Mucosa of gallbladder (tissue), 1 donor: ENCODE measurements at places on chromosomes 12 and 14.

- no peak for DNase-seq
Measured at GRCh38 chr14:45633220-45633984, 380.4 kb upstream of the MIS18BP1 start.

DNA sequence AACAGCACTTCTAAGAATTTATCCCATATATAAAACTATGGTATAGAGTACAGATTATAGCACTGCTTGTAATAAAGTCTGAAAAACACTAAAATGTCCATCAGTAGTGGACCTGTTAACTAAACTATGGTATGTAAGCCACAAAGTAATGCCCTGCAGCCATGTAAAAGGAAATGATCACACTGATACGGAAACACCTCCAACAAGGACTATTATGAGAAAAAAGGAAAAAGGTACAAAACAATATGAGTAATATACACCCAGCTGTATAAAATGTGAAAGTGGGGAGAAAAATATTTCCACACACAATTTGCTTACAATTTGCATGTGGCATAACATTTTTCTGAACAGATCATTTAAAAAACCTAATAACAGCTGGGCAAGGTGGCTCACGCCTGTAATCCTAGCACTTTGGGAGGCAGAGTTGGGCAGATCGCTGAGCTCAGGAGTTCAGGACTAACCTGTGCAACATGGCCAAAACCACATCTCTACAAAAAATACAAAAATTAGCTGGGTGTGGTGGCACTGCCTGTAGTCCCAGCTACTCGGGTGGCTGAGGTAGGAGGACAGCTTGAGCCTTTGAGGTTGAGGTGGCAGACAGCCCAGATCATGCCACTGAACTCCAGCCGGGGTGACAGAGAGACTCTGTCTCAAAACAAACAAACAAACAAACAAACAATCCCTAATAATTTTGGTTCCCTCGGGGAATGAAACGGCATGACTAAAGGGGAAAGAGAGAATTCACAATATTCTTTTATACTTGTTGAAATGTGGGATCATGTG lies 250.5 kb downstream of the MED13L start:
- no peak for DNase-seq

- peak; percentile 60 for DNase-seq
Measured at GRCh38 chr12:105322070-105322469, 8.4 kb upstream of the C12orf75 start.

- DNase-seq = no peak
Measured at GRCh38 chr12:117875744-117876435, 92.9 kb downstream of the KSR2 start.

DNA sequence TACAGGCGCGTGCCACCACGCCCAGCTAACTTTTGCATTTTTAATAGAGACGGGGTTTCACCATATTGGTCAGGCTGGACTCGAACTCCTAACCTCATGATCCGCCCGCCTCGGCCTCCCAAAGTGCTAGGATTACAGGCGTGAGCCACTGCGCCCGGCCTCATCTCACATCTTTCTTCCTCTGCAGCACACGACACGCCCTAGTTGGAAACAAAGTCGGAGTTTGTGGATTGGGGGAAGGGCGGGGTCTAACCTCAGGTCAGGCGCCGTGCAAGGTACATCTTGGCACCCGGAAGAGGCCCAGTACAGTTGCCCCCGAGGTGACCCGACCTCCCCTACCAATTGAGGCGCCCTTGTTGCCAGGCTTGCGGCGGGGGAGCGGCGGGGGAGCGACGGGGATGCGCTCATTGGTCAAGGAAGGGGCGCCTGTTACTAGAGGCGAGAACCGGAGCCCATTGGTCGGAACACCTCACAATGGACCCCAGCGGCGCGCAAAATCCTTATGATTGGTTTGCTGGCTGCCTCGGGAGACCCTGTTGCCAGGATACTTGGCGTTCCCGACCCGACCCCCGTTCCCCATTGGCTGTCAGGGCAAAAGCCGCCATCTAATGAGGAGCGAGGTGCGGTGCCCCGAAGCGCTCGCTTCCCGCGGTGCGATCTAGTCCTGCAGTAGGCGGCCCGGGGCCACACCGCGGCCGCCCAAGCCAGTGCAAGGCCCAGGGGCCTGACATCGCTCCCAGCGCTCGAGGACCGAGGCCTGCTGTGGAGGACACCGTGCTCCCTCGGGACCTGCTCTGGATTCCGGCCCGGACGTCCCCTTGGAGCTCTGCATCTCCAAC lies at the start of gene REC8:
REC8 (plus strand) TSS at position 659 of the 839 bp plus-strand sequence. CDS start 473 bp downstream, outside the sequence.
- DNase-seq = peak; percentile 96

- DNase-seq = no peak
Measured at GRCh38 chr12:104709692-104710435, 248.2 kb downstream of the SLC41A2 start.

DNA sequence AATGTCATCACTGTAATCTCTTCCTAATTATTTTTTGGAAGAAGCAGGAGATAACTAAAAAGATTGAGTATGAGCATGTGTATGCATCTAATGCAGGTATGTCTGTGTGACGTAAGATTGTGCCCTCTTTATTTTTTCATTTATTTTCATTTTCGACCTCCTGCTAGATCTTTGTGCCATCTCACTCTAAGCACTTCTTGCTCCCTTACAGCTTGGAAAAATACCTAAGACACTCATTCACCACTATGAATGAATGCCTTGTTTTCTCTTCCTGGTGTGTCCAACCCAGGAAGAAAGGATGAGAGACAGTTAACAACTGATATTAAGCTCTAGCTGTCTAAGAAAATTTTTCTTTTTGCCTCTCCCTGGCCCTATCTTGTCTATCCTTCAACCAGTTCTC lies 76.8 kb upstream of the CISTR start:
- DNase-seq = no peak

- DNase-seq = peak; percentile 11
Measured at GRCh38 chr12:126663304-126664094, 1598.3 kb downstream of the AACS start.

DNA sequence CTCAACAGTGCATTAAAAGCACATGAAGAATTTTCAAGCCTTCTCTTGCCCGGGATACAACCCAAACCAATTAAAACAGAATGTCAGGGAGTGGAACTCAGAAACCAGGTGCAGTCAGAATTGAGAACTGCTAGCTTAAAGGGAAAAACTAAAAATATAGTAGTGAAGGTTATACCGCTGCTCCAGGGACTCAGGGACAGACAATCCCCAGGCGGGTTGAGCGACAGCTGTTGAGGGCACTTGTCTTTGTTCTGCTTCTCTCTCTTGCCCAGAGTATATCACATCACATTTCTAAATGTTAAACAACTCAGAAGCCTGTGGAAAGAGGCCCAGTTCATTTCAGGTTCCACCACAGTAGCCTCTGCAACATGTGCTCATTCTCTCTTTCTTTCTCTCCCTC lies 93.1 kb downstream of the SLC5A8 start:
- DNase-seq = no peak

DNA sequence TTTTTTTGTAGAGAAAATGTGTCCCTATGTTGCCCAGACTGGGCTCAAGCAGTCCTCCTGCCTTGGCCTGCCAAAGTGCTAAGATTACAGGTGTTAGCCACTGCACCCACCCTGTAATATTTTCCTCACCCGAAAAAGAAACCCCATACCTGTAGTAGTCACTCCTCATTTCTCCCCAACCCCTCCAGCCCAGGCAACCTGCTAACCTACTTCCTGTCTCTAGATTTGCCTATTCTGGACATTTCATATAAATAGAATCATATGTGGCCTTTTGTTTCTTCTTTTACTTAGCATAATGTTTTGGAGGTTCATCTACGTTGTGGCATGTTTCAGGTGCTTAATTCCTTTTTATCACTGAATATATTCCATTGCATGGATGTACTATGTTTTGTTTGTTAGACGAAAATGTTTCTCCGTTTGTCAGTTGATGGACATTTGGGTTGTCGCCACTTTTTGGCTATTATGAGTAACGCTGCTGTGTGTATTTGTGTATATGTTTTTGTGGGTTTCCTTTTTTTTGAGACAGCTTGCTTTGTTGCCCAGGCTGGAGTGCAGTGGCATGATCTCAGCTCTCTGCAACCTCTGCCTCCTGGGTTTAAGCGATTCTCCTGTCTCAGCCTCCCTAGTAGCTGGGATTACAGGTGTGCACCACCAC lies 6.2 kb downstream of the ANKRD13A start:
- DNase-seq = no peak

DNA sequence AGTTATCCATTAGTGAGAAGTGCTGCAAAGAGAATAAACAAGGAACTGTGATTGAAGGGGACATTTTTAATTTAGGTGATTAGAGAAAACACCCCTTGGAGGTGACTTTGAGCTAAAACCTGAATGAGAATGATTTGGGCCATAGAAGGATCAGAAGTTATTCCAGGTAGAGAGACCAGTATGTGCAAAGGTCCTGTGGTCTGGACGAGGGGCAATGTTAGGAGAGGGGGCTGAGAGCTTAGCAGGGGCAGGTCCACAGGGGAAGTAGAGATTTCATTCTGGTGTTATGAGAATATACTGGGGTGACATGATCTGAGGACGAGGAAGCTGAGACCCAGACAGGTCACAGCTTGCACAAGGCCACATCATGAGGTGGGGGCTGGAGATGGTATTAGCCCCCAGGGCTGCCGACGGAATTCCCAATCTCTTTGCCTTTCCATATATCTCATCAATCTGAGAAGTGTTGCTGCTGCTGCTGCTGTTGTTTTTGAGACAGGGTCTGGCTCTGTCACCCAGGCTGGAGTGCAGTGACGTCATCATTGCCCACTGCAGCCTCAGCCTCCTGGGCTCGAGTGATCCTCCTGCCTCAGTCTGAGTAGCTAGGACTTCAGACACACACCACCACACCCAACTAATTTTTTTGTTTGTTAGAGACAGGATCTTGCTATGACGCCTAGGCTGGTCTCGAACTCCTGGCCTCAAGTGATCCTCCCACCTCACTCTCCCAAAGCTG lies 55.6 kb downstream of the KCTD10 start:
- DNase-seq = no peak

DNA sequence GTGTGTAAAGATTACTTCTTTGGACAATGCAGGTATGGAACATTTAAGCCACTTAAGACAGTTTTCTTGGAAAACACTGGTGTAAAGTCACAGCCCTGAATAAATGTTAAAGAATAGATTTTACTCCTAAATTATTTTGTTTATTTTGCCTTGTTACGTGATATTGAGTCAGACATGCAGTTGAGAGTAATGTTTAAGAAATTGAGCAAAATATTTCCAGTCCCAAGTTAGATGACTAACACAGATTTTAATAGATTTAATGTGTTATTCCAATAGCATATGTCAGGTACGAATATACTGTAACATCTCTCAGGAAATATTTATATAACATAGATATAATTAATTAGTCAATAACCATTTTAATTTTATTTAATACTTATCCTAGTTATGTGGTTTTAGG lies 1361.7 kb downstream of the FSCB start:
- DNase-seq = no peak

GRCh38 chr14:102150744-102151143 lies 11.0 kb downstream of the WDR20 start:
- DNase-seq = no peak

DNA sequence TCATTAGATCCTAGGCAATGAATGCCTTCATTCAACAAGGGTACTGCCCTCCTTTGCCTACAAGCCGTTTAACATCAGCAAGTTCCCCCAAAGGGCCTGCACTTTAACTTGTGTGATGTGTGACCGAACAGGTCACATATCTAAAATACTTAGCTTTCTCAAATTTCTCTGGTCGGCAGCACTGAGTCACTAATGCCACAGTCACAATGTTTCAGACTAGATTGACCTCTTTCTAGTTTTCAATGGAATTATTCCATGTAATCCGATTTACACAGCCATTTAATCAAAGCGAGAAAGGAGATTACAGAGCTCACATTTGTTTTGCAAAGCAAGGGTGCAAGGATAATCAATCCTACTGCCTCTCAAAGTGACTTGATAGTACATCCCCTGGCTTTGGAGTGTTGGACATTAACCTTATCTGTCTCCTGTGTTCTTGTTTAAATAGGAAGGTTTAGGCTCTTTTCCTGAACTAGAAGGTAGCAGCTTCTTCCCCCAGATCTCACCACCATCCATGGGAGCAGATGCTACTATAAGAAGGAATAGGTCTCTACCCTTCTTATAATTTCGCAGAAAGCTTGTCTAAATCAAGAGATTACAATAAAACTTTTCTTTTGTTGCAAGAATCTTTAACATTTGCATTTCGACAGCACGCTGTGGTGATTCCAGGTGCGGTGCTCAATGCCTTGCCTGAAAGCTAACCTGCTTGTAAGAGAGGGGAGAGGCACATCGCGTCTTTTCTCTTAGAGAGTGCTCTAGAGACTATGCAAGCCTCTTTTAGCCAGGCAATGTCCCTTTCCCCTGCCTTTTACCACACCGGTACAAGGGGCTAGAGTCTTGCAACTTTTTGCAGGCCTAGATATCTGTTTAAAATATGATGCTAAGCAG lies 1.8 kb downstream of the KITLG start:
- DNase-seq = no peak

DNA sequence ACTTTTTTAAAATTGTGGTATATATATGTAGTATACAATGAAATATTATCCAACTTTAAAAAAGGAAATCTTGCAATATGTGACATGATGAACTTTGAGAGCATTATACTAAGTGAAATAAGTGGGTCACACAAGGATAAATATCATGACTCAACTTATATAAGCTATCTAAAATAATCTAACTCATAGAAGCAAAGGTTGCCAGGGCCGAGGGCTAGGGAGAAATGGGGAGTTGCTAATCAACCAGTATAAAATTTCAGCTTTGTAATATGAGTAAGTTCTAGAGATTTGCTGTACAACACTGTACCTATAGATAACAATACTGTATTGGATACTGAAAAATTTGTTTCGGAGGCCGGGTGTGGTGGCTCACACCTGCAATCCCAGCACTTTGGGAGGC lies 38.5 kb downstream of the TAOK3 start:
- no peak for DNase-seq

DNA sequence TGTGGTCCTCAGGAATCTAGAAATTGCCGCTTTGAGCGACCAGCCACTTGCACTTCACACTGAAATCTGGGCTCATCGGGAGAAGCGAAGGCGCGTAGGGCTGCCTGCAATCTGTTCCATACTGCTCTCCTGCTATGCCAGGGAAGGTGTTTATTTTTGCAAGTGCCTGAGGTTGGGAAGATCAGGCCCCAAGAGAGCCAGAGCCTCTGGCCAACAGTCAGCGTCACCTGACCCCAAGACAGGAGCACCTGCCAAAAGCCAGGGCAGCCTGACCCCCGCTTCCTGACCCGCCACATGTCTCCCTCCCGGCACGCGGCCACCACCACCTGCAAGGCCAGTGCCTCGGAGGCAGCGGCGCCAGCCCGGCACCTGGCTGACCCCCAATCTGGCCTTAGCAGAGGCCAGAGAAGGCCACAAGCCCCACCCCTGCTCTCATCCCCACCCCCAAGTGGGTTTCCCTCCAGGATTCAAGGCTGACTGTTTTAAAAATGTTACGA lies 94.4 kb downstream of the CHGA start:
- no peak for DNase-seq

DNA sequence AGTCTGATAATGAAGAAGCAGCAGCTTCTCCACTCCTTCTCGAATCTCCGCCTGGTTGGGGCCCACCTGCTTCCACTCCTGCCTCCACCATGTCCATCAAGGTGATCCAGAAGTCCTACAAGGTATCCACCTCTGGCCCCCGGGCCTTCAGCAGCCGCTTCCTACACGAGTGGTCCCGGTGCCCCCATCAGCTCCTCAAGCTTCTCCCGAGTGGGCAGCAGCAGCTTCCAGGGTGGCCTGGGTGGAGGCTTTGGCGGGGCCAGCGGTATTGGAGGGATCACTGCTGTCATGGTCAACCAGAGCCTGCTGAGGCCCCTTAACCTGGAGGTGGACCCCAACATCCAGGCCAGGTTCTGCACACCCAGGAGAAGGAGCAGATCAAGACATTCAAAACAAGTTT lies 381.0 kb upstream of the USP15 start:
- no peak for DNase-seq
